ENCODE measurements at places on chromosomes 2 and 18. TPM values are rescaled to one million over a fixed set of nuclear protein-coding genes. Genes with fewer than 3 reads are reported as not detected.

The LONRF2 gene
- 0.32 TPM for total RNA-seq

The FEV gene
- not detected for total RNA-seq

The MARCO gene
- not detected for total RNA-seq

The CRACDL gene
- 0.32 TPM for total RNA-seq

The CYP27A1 gene
- total RNA-seq, result 0.39 TPM

The MAPRE3 gene
- total RNA-seq, result 3.7 TPM

The KCNIP3 gene
- not detected for total RNA-seq

The TTR gene
- not detected for total RNA-seq

- H3K27ac ChIP-seq, result no peak overlapping the region
- no peak overlapping the region for H3K4me3 ChIP-seq
- no peak for DNase-seq
Measured at GRCh38 chr18:2326999-2327398, 244.3 kb downstream of the METTL4 start.

DNA sequence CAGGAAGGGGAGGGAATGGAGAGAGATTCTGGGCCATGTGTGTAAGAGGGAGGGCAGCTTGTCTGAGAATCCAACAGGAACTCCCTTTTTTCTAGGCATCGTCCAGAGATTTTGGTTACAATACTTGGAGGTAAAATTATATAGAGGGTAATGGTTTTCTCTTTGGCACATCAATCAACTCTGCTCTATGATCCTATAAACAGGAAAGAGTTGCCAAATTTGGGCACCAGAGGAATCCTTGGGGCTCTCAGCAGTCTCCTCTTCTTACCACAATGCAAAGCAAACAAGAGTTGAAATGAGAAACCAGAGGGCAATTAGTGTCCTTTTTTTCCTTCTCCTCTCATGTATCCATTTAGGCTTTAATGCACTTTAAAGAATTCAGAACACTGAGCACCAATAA lies 243.4 kb downstream of the SLC8A1 start:
- H3K4me3 ChIP-seq, result no peak overlapping the region
- no peaks in the 10 kb centered on the region for H3K27me3 ChIP-seq
- peaks cover 4% of the 10 kb centered on the region for H3K4me1 ChIP-seq
- no peak overlapping the region for H3K27ac ChIP-seq
- DNase-seq, result no peak

- H3K27me3 ChIP-seq, result peaks cover 4% of the 10 kb centered on the region
- H3K4me1 ChIP-seq, result no peaks in the 10 kb centered on the region
- DNase-seq, result no peak
- H3K36me3 ChIP-seq, result no peaks in the 10 kb centered on the region
Measured at GRCh38 chr2:9250091-9250490, 43.5 kb downstream of the ASAP2 start.

DNA sequence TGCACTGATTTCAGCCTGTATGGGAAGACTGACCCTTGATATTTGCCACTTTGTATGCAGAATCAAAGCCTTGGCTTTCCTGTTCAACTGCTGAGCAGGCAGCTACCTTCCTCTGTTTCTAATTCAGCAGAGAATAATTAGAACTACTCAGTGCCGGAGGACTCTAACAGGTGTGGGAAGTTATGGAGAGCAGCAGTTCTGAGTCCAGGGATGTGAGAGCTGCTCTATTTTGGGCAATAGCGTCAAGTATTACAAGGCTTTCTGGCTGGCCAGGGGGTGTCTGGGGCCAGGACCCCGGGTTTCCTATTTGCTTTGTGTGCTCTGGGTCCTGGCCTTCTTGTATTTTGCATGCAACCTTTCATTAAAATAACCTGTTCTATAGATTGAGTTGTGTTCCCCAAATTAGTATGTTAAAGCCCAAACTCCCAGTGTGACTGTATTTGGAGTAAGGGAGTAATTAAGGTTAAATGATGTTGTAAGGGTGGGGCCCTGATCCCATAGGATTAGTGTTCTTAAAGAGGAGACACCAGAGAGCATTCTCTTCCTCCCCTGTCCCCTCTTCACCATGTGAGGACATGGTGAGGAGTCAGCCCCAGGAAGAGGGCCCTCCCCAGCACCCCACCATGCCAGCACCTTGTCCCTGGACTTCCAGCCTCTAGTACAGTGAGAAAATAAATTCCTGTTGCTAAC lies 5.6 kb upstream of the NTSR2 start:
- no peaks in the 10 kb centered on the region for H3K36me3 ChIP-seq
- peaks cover 43% of the 10 kb centered on the region for H3K27me3 ChIP-seq
- H3K4me3 ChIP-seq, result no peak overlapping the region
- no peak overlapping the region for H3K27ac ChIP-seq
- no peak for DNase-seq

GRCh38 chr18:73381016-73381698 lies 513.4 kb upstream of the NETO1 start:
- no peaks in the 10 kb centered on the region for H3K27me3 ChIP-seq
- no peaks in the 10 kb centered on the region for H3K4me1 ChIP-seq
- no peak for DNase-seq
- no peak overlapping the region for H3K27ac ChIP-seq

GRCh38 chr2:17245906-17246305 lies 272.3 kb downstream of the RAD51AP2 start:
- H3K4me1 ChIP-seq, result no peaks in the 10 kb centered on the region
- no peaks in the 10 kb centered on the region for H3K27me3 ChIP-seq
- H3K27ac ChIP-seq, result no peak overlapping the region
- no peak overlapping the region for H3K4me3 ChIP-seq
- no peak for DNase-seq

- H3K27ac ChIP-seq, result no peak overlapping the region
- DNase-seq, result no peak
- no peak overlapping the region for H3K4me3 ChIP-seq
- no peaks in the 10 kb centered on the region for H3K4me1 ChIP-seq
- peaks cover 4% of the 10 kb centered on the region for H3K27me3 ChIP-seq
- H3K36me3 ChIP-seq, result peaks cover 1% of the 10 kb centered on the region
Measured at GRCh38 chr2:159953136-159953823, 109.1 kb downstream of the PLA2R1 start.

- DNase-seq, result no peak
- peaks cover 58% of the 10 kb centered on the region for H3K27me3 ChIP-seq
- peaks cover 14% of the 10 kb centered on the region for H3K4me1 ChIP-seq
- no peak overlapping the region for H3K4me3 ChIP-seq
Measured at GRCh38 chr2:69057660-69058059, 44.7 kb downstream of the ANTXR1 start.

DNA sequence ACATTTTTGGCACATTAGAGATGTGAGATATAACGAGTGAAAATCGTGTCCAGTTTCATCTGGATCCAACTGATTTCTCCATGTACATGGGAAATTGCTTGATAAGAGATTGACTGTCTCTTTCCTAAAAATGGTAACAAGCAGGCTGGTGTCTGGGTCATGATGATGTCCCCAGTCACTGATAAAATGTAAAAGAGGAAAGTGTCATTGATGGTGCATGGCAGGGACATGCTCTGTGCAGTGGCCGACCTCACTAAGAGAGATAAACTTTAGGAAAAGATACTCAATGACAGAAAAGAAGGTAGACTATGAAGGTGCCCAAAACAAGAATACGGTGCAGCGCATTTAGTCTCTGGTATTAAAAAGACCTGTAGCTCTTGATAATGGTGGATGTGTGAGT lies 1517.5 kb downstream of the RPIA start:
- no peak for DNase-seq
- H3K27ac ChIP-seq, result no peak overlapping the region
- no peaks in the 10 kb centered on the region for H3K27me3 ChIP-seq
- no peak overlapping the region for H3K4me3 ChIP-seq

GRCh38 chr2:102282678-102283091 lies 28.7 kb upstream of the IL1RL1 start:
- no peaks in the 10 kb centered on the region for H3K27me3 ChIP-seq
- no peak for DNase-seq
- H3K4me3 ChIP-seq, result no peak overlapping the region
- peaks cover 31% of the 10 kb centered on the region for H3K4me1 ChIP-seq
- peaks cover 12% of the 10 kb centered on the region for H3K36me3 ChIP-seq

DNA sequence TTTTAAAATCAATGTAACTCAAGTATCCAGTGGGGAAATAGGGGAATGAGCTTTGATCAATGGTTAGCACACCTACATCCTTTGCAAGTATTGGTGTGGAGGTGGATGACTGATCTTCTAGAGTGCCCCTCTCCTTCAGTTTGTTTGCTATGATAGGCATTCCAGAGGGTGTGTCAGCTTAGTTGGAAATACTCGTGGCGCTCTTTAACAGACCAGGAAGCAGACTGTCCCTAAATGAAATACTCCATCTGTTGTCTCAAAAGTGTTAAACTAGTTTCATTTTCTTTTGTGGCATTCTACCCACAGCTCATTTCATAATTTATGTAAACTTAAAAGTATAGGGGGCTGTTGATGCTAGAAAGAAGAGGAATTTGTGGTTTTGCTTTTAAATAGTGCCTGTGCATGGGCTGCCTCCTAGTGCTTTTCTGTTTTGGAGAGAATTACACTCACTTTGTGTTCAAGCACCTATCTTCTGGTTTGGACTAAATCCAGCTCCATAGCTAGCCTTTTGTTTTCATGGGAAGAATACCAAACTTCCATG lies 66.2 kb downstream of the STAT1 start:
- peaks cover 6% of the 10 kb centered on the region for H3K4me1 ChIP-seq
- H3K4me3 ChIP-seq, result no peak overlapping the region
- H3K27ac ChIP-seq, result peak overlapping the region; percentile 51
- DNase-seq, result no peak
- no peaks in the 10 kb centered on the region for H3K27me3 ChIP-seq
- no peaks in the 10 kb centered on the region for H3K36me3 ChIP-seq

DNA sequence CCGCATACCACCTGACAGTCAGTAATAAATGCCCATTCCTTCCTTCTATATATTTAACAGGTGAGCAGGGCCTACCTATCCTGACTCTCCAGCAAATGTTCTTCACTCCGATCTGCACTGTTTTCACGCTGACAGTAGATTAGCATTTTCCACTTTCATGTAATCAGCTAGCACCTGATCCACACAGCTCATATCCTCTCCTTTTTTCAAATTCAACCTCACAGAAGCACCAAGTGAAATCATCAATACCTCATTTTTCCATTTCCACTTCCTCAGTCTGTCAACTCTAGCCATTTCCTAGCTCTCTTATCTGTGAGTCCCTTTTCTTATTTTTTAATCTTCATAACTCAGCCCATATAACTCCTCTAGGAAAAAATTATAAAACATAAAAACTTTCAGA lies 402.8 kb downstream of the ZEB2 start:
- H3K4me1 ChIP-seq, result peaks cover 6% of the 10 kb centered on the region
- H3K27me3 ChIP-seq, result no peaks in the 10 kb centered on the region
- peaks cover 1% of the 10 kb centered on the region for H3K36me3 ChIP-seq
- H3K27ac ChIP-seq, result peak overlapping the region; percentile 21

GRCh38 chr18:21457179-21457535 lies 143.3 kb downstream of the ESCO1 start:
- H3K36me3 ChIP-seq, result no peaks in the 10 kb centered on the region
- no peak overlapping the region for H3K4me3 ChIP-seq
- no peak for DNase-seq
- no peak overlapping the region for H3K27ac ChIP-seq

DNA sequence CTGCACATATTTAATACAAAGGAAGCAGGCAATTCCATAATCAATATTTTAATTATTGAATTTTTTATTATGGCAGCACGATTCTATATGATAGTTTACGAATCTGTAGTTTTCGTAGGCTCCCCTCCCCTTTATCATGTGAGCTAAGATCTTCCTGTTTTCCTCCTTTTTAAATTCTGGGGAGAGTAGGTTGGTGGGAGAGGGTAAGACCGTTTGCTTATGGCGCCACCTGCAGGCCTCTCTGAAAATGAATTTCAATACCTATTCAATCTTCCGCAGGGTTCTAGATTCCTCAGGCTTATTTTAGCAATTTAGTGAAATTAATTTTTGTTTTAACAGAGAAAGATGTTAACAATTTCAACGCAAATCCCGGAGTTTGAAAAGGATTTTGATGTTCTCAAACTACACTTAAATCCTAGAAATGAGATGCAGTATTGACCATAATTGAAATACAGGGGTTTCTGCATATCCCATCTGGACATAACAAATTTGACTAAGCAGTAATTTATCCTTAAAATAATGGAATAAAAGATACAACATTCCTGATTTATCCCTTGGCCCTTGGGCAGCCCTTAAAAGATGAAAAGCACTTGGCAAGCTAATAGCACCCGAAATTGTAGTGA lies 12.8 kb upstream of the GBX2 start:
- H3K4me3 ChIP-seq, result no peak overlapping the region
- no peak for DNase-seq
- no peaks in the 10 kb centered on the region for H3K36me3 ChIP-seq
- no peaks in the 10 kb centered on the region for H3K4me1 ChIP-seq

DNA sequence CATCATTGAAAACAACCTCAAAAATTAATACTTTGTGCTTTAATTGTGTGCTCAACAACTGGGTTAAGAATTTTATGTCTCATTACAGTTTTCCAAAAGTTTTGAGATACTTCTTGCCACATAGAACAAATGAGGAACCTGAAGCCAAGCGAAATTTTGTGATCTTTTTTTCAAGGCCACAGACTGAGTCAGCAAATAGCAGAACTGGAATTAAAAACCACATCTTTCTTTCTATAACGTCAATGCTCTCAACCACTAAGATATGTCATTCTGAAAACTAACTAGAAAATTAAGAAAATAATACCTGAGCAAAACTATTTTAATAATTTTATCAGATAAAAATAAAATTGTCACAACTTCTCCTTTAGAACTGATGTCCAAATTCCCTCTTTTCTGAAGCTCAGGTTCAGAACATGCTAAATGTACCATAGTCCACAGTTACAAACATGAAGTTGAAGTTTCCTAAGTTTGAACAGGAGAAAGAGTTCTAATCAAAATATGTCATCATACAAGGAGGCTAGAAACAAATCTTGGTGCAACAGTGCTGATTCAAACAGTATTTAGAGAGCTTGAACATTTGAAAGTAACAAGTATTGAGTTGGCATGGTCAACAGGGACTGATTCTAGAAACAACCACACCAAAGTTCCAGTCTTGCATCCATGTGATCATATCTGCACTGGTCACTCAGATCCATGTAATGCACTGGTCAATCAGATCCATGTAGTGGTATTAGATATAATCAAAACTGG lies 27.6 kb upstream of the CALCRL start:
- no peak for DNase-seq
- no peak overlapping the region for H3K4me3 ChIP-seq
- H3K27ac ChIP-seq, result no peak overlapping the region
- no peaks in the 10 kb centered on the region for H3K4me1 ChIP-seq
- H3K27me3 ChIP-seq, result no peaks in the 10 kb centered on the region
- no peaks in the 10 kb centered on the region for H3K36me3 ChIP-seq

GRCh38 chr2:47217277-47217676 lies 62.2 kb upstream of the STPG4 start:
- no peaks in the 10 kb centered on the region for H3K36me3 ChIP-seq
- no peak for DNase-seq
- no peak overlapping the region for H3K27ac ChIP-seq
- H3K4me3 ChIP-seq, result no peak overlapping the region
- H3K4me1 ChIP-seq, result no peaks in the 10 kb centered on the region

GRCh38 chr18:853471-853870 lies 41.4 kb upstream of the YES1 start:
- H3K4me3 ChIP-seq, result no peak overlapping the region
- DNase-seq, result no peak
- no peaks in the 10 kb centered on the region for H3K27me3 ChIP-seq
- no peaks in the 10 kb centered on the region for H3K4me1 ChIP-seq

DNA sequence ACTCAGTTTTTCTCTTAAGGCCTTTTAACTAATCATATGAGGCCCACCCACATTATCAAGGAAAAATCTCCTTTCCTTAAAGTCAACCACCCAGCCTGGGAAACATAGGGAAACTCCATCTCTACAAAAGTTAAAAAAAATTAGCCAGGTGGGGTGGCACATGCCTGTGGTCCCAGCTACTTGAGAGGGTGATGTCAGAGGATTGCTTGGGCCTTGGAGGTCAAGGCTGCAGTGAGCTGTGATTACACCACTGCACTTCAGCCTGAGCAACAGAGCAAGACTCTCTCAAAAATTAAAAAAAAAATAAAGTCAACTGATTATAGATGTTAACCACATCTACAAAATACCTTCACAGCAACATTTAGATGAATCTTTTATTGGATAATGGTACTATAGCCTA lies 5.8 kb downstream of the DPYSL5 start:
- H3K4me1 ChIP-seq, result no peaks in the 10 kb centered on the region
- H3K27ac ChIP-seq, result no peak overlapping the region
- H3K36me3 ChIP-seq, result no peaks in the 10 kb centered on the region
- no peak for DNase-seq
